ENCODE measurements at places on chromosomes 7 and 10.

- no peak for DNase-seq
Measured at GRCh38 chr10:61478621-61479312, 25.6 kb upstream of the TMEM26 start.

DNA sequence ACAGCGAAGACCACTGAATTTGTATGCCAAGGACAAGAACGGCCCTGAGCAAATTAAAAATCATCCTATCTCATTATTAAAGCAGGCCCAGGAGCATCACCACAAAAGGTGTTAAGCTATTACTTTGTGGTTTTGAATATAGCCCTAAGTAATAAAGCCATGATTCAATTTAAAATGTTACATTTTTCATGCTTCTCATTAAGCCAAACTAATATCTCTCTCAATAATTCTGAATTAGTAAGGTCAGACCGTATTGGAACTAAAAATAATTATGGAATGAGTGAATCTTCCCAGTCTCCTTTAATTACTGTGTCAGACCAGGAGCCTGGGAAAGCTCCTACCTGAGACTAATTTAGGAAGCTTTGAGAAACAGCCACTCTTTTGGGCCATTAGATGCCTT is 162.4 kb downstream of the SORCS1 start:
- no peak for DNase-seq

- peak; percentile 25 for DNase-seq
Measured at GRCh38 chr10:110496553-110497437, 912 bp upstream of the DUSP5 start.

DNA sequence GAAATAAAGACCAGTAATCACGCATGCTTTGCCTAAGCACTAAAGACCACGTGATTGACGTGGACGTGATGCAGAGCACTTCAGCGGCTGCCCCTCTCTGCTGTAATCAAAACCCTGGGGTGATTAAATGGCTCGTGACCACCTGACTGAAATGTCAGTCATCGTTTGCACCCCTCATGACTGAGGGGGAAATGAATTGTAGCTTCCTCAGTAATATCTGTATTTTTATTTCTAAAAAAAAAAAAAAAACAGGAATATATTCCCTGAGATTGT is 148.1 kb upstream of the RSU1 start:
- no peak for DNase-seq

- no peak for DNase-seq
Measured at GRCh38 chr10:66366163-66366562, 559.7 kb upstream of the LRRTM3 start.

DNA sequence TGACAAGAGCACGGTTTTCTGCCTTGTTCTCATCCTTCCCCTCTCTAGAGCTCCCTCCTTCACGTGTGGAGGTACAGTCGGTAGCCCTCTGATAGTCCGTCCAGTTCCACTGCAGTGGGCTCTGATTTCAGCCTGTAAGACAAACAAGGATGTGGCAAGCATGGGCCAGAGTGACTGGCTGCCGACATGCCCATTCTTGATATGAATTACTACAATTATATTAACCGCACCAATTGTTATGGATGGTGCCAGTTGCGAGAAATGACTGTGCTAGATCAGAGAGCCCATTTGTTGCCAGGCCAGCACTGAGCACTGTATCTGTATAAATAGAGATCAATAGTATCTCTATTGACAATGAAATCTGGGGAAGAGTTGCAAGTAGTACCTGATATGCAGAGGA is 146.6 kb downstream of the CHN2 start:
- no peak for DNase-seq

- no peak for DNase-seq
Measured at GRCh38 chr7:93821463-93821862, 69.1 kb downstream of the TFPI2 start.

DNA sequence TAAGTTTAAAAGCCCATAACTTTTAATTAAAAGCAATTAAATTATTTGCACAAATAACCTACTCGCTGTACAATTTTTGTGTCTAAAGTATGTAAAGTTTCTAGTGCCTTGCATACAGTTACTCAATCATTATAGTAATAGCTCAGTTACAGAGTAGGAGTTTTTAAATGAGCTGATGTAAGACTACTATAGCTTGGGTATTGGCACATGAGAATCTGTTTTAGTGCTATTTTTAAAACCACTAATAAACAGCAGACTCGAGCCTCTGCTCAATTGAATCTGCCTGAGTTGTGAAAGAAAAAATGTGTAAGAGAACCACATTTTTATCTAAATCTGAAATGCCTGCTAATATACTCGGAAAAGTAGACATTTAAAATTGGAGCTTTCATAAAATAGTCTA is 31.1 kb downstream of the CTNNA3 start:
- DNase-seq = peak; percentile 43

- no peak for DNase-seq
Measured at GRCh38 chr7:13179011-13179582, 491.7 kb downstream of the ARL4A start.

GRCh38 chr7:133957845-133958244 is 169.3 kb upstream of the LRGUK start:
- DNase-seq = peak; percentile 31

GRCh38 chr7:130699686-130700085 is 13.3 kb upstream of the TSGA13 start:
- DNase-seq = peak; percentile 8

DNA sequence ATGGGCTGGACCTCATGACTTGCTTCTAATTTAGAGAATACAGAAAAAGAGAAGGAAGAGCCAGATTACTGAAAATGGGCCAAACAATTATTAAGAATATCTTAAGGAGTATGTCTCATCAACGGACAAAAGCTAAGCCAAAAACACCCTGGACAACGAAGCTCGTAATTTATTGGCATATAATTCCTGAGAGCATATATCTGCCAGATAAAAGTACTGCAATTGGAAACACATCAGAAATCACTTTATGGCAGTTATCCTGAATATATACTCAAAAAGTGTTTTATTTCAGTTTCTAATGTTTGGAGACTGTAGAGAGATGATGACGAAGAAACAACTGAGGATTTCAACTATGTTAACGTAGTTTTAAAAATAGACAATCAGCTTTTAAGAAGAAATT is 211.8 kb downstream of the CSTF2T start:
- DNase-seq = no peak

GRCh38 chr10:26776258-26776657 is 78.8 kb downstream of the PDSS1 start:
- no peak for DNase-seq
